ENCODE measurements at places on chromosomes 4 and X.

DNA sequence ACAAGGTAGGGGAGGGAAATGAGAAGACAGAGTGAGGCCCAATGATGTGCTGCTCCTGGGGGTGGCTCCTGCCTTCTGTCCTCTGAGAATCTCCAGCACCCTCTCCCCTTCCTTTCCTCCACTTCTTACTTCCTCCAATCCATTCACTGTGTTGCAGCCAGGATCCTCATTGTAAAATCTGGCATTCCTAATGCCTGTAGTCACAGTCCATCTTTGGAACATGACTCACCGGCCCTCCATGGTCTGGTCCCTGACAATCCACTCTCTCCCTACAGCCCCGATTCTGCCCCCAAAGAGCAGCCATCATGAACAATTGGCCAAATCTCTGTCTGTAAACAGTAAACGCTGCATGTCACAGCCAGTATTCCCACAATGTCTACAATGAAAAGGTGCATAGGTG, 72.9 kb downstream of the CLNK start:
- no peaks in the 10 kb centered on the region for H3K27me3 ChIP-seq
- H3K36me3 ChIP-seq: no peaks in the 10 kb centered on the region
- no peak overlapping the region for H3K4me3 ChIP-seq

DNA sequence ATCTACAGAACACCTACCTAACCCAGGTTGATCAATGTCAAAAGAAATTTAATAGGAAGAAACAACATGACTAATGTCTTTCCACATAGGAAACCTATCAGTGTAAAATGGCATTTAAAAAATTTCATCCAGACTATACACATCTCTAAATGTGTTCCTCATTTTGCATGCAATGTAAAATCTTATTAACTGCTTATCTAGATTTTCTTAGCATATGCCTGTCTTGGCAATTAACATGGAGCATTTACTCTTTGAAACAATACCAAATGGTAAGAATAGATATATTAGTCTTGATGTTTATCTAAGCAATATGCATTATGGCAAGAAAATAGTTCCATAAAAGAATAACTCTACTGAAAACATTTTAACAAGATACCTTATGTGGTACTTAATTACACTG, 199.8 kb downstream of the TRAM1L1 start:
- no peaks in the 10 kb centered on the region for H3K4me1 ChIP-seq
- DNase-seq: no peak
- no peaks in the 10 kb centered on the region for H3K27me3 ChIP-seq
- H3K36me3 ChIP-seq: no peaks in the 10 kb centered on the region
- no peak overlapping the region for H3K4me3 ChIP-seq
- H3K27ac ChIP-seq: no peak overlapping the region

DNA sequence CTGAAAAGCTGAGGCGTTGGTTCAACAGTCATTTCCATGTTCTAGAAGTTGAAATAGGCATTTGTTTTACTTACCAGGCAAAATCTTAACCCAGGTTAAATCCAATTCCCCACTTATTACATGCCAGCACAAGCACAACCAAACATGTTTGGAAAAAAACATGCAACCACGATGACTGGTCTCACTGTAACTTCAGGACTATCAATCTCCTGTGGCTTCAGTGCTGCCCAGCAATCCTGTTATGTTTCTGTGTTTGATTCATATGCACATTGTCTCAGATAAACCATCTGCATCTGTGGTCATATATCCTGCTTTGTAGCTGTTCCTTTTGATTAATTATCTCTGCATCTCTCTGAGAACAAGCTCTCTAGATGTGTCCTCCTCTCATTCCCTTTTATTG, 28.3 kb downstream of the PRDM8 start:
- no peaks in the 10 kb centered on the region for H3K4me1 ChIP-seq
- no peaks in the 10 kb centered on the region for H3K36me3 ChIP-seq
- H3K4me3 ChIP-seq: no peak overlapping the region
- H3K27me3 ChIP-seq: no peaks in the 10 kb centered on the region
- no peak overlapping the region for H3K27ac ChIP-seq

DNA sequence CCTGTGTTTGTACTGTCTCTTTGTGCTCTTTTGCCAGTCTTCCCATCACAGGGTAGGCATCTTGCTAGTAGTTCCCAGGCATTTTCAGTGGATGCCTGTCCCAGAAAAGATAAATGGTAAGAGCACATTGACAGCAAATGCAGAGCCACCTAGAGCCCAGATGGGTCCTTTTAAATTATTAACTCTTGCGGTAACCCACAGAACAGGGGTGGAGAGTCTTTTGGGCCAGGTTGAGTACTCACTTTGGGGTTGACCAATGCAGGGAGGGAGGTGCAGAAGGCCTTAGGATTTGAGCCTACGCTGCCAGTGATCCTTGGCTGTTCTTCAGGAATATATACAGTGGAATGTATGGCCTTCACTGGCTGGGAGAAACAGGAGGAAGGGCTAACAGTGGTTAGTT, 173.8 kb downstream of the MSN start:
- no peak overlapping the region for H3K27ac ChIP-seq
- no peaks in the 10 kb centered on the region for H3K36me3 ChIP-seq
- no peak for DNase-seq
- H3K4me1 ChIP-seq: no peaks in the 10 kb centered on the region

DNA sequence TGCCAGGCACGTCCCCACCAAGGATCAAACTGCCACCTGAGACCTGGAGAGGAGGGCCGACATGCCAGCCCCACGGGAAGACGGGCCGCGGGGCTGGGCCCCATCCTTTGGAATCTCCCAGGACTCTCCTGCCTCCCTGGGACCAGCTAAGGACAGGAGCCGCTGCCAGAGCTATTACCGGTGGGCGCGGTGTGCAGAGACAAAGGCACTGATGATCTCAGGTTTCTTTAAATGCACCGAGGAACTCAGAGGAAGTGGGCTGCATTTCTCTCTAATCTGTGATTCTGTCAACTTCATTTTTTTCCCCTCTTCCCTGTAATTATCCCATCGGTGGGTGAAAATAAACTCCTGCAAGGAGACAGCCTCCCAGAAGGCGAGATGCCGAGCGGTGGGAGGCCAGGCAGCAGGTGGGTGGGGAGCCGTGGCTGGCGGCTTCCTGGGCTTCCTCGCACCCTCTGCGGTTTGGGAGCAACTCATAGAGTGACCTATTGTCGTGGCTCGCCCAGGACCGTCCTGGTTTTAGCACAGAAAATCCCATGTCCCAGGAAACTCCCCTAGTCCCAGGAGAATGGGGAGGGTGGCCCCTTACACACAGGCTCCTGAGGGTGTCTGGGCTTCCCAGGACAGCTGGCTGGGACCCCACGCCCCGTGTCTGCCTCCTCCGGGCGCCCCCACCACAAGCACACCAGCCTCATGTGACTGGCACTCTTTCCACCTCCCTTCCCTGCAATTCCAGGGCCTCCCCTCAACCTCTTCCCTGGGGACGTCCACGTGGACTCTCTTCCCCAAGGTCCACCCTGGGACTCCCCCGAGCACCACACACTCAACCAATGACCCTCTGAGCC, 62.3 kb upstream of the ADRA2C start:
- H3K27ac ChIP-seq: no peak overlapping the region
- no peak overlapping the region for H3K4me3 ChIP-seq
- H3K4me1 ChIP-seq: peaks cover 6% of the 10 kb centered on the region
- no peak for DNase-seq
- peaks cover 32% of the 10 kb centered on the region for H3K27me3 ChIP-seq

DNA sequence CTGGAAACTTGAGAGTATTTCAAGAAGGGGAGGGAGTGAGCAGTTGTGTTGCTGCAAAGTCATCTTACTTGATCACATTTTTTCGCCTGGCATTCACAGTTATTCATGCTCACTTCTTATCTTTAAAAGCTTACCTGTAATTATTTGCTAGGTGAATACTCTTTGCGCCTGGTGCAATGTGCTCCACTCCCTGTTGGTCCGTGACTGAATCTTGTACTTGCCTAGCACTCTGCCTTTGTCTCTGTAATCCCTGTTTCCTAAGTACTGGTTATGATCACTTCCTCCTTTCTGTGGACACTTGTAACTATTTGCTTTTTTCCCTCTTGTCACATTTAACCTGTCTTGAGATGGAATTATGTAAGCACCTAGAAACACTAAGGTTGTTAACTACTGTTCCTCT, 5.8 kb downstream of the BMP2K start:
- H3K4me3 ChIP-seq: no peak overlapping the region
- H3K36me3 ChIP-seq: peaks cover 2% of the 10 kb centered on the region
- no peaks in the 10 kb centered on the region for H3K27me3 ChIP-seq
- H3K27ac ChIP-seq: no peak overlapping the region
- DNase-seq: no peak

Data from mesenchymal stem cell (in vitro differentiated cells and primary cell).